ENCODE measurements at places on chromosomes 11 and 22.
A peak's percentile ranks its signal among the peaks of the same experiment; 100 is the strongest.

DNA sequence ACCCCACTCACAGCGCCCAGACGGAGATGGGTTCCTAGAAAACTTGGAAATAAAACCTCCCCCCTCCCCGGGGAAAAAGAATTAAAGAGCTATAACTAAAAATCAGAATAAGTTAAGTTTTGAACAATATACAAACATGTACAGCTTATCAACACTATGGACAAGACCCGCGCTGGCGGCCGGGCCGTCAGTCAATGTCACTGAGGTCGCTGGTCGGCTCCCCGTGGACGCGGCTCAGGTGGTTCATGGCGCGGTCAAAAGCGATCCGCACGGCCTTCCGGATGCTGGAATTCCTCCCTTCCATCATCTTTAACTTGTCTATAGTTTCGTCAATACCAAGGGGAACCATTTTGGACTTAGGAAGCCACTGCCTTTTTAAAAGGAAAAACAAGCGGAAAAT, 53.6 kb downstream of the BRD1 start:
- DNase-seq, result no peak

GRCh38 chr11:91081440-91082043, 858.7 kb upstream of the CHORDC1 start:
- no peak for DNase-seq

DNA sequence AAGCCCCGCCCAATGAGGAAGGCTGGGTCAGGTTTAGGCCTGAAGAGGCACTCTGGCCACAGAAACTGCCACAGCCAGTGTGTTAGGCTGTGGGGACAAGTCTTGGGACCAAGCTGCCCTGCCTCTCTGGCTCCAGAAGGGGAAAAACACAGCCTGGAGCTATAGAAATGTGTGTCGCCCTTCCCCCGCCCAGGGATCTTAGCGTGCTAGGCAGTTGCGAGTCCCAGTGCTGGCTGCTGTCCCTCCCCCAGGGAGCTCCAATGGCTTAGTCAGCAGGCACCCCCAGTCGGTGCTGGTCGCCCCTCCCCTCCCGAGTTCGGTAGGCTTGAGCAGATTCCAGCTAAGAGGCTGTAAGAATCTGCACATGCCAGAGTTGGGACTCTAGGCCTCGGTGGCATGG, 99.5 kb upstream of the API5 start:
- DNase-seq, result no peak

GRCh38 chr22:40720538-40721256, 41.4 kb downstream of the MCHR1 start:
- no peak for DNase-seq

DNA sequence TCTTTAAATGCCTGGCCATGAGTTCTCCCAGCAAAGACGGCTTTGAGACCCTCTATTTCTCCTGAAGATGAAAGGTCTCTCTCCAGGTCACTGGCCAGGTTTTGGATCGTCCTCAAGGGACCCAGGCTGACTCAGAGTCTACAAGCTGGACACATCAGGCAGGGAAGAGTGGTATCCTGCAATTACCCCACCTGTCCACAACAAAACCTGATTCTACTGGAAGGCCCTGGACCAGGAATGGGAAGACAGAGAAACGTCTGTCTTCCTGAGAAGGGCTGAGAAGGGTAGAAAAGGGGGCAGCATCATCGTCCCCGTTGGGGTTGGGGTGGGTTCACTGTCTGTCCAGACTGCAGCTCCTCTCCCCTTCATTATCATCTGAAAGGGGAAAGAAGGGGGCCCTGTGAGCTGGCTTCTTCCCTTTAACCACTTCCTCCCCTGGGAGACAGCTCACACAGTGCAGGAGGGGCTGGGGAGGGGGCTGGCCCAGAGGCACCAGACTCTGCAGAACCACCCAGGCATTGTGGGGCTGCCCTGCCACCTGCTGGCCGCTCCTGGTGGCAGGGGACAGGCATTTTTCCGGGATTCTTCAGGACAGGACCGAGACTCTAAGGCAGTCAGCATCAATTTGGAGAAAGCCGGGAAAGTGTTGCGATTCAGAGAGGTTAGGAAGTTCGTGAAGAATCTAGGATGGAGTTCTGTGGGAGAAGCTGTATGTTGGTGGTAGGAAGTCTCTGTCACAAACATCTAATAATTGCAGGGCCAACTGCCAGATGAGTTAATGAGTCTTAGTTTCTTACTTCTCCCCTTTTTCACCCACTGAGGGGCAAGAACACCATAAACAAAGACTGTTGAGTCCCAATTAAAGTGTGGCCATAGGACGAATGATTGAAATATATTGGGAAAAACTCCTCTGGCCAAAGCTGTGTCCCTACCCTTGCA, 57.6 kb downstream of the SYN3 start:
- DNase-seq, result no peak

- peak; percentile 54 for DNase-seq
Measured at GRCh38 chr11:5624489-5625279, at the start of gene TRIM34. TSS of gene TRIM34 (plus strand) at chr11:5625001. CDS start at chr11:5632332, 7,331 bp downstream.

GRCh38 chr11:82871646-82872045, 28.6 kb downstream of the PRCP start:
- DNase-seq, result no peak

GRCh38 chr11:68678031-68678441, 6.3 kb upstream of the GAL start:
- no peak for DNase-seq

- DNase-seq, result no peak
Measured at GRCh38 chr11:122202951-122203456, 87.0 kb upstream of the BLID start.

GRCh38 chr11:128719556-128719824, 25.6 kb downstream of the FLI1 start:
- no peak for DNase-seq

DNA sequence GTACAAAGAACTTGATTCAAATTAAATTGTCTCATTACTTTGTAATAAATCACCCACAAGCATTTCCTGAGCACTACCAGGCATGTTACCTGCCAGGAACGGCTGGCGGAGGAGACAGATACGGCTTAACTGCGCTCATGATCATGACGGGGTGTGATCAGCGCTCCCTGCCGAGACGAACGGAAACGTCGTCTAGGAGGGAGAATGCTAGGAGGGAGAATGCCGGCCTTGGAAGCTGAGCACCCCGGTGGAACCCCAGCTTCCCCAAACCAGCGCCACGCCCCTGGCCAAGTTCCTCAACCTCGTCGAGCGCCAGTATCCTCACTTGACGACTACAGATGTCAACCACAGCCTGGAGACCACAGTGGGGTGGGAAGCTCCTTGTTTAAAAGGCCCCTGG, 272.8 kb downstream of the CTTN start:
- DNase-seq, result no peak

All from activated CD4-positive, alpha-beta T cell treated with anti-CD3 and anti-CD28 coated beads for 1 hour (primary cell).